ENCODE measurements at places on chromosomes 7 and 10.

- no peak for DNase-seq
Observed at GRCh38 chr7:143239813-143240212, 18.0 kb downstream of the TAS2R40 start.

- DNase-seq, result no peak
Observed at GRCh38 chr7:116626886-116627285, 45.1 kb upstream of the MET start.

DNA sequence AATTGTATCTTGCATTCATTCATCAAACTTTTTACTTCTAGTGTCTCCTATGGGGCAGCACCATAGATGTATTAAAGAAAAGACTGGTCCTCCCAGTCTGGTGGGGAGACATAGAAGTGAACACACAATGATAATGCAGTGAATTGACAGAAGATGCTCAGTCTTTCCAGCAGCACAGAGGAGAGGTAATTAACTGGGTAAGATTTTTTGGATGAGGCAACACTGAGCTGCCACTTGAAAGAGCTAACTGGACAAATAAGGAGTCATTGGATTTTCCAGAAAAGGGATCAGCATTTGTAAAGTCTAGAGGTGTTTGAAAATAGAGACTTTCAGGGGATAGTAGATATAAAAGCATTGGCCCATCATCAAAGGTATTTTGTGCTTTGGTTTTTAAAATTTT lies 7.2 kb upstream of the ITPRIP start:
- peak; percentile 67 for DNase-seq

- no peak for DNase-seq
Observed at GRCh38 chr7:117686311-117686935, 186.8 kb downstream of the CTTNBP2 start.

DNA sequence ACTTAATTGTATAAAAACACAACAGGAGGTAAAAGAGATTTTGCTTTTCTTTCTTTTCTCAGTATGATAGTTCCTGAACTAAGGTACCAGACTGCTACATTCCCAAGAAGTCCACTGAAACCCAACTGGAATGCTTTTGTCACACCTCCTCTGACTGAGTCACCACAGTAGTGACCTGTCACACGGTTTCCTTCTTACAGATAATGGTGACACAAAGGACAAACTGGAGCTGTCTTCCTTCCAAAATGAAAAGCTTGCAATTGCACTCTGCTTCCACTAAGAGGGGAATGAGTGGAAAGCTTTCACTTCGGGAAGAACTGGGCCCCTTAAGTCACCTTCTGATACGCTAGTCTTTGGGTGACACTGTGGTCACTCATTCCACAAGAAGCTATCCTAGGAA lies 122.2 kb downstream of the KMT2E start:
- DNase-seq, result no peak

- no peak for DNase-seq
Observed at GRCh38 chr10:44731283-44731682, 179.9 kb upstream of the TMEM72 start.

GRCh38 chr7:11533229-11533820 lies 298.7 kb downstream of the THSD7A start:
- DNase-seq, result no peak

GRCh38 chr10:47182934-47183703 lies 116.9 kb upstream of the GDF10 start:
- DNase-seq, result no peak

DNA sequence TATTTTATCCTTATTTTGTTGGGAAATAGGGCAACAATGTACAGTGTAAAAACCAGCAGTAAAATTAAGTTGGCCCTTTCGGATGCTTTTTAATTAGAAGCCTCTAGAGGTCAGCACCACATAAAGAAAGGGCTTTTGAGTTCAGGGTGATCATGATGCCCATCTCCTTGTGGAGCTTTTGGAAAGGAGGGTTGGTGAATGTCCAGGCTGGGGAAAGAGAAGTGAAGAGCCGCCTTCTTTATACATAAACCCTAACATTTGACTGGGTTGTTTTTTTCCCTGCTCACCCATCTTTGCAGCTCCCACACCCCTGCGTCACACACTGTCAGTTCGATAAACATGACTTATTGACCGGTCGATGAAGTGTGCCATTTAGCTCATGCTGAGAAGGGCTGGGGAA lies 29.8 kb downstream of the MTURN start:
- DNase-seq, result peak; percentile 61

- DNase-seq, result no peak
Observed at GRCh38 chr7:156942708-156943090, 6.8 kb upstream of the NOM1 start.

DNA sequence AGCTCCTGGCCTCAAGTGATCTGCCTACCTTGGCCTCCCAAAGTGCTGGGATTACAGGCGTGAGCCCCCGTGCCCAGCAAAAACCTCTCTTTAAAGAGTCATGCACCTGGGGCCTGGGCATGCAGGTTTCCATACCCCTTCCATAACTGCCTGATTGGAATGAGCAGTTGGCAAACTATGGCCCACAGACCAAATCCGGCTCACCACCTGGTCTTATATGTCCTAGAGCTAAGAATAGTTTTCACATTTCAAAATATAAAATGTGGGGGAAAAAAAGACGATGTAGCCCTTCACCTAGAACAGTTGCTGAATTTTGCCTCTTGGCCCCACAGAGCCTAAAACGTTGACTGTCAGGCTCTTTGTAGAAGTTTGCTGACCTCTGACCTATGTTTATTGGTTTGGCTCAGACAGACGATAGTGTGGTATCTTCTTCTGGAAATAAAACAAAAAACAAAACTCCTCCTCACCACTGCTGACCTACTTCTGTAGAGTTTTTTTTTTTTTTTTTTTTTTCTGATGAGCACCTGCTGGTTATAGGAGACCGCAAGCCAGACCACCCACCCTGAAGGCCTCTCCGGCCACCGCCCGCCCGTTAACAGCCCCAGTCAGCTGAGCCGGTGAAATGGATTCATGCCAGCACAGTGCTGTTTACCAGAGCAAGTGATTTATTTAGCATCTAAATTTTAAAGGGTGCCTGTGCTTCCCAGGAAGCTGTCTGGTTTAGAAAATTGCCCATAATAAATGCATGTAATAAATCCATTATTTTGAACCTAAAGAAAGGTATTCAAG lies 33.5 kb upstream of the SFRP5 start:
- no peak for DNase-seq

DNA sequence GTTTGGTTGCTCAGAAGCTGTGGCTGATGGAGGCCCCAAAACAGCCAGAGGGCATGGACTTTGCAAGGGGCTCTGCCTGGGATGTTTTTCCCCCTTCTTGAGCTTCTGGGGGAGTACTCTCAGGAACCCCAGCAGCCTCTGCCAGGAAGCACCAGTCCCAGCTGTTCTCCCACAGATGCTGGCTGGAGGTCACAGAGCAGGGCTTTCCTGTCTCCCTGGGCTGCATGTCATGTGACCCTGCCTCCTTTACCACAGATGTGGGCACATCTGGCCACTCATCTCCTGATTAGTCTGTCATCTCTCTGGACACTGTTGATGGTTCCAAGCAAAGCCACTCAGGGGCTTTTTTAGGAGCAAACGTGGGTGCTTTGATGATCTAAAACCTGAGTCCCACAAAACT lies 136.7 kb downstream of the NEURL1 start:
- DNase-seq, result no peak

DNA sequence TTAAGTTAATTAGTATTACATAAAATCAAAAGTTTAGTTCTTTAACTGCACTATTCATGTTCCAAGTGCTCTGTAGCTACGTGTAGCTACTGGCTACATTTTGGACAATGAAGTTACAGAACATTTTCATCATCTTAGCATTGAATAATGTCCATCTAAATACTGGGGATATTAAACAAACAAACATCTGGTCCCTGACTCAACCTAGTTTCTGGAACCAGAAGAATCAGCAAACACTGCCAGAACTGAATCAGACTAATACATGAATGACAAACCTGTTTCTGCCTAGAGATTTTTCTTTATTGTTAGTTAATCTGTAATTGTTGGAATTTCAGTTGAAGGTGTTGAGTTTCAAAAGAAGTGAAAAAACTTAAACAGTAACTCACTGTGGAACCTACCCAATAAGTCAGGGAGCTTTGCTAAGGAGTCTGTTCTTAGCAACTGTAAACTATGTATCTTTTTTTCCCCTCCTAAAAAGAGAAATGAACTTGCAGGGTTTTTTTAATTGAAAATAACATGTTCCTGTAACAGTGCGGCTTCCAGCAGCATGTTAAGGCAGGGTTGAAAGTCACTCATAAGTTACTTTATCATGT lies 58.3 kb downstream of the CDK13 start:
- DNase-seq, result no peak

DNA sequence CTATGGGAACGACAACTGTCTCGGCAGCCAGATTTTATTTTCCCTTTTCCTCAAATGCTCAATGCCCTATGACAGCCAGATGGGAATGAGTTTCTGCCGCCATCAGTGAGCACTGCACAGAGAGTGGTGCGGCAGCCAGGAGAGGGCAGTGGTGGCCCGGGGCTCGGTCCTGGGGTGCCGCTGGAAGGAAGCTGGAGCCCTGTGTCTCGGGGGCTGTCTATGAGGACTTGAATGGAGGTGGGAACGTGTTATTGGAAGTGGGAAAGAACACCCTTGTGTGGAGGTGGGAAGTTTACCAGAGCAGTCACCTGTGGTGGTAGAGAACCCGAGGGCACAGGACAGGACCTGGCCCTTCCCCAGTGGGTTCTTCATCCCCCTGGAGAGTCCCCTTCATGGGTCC lies 35.8 kb downstream of the JAKMIP3 start:
- DNase-seq, result no peak

DNA sequence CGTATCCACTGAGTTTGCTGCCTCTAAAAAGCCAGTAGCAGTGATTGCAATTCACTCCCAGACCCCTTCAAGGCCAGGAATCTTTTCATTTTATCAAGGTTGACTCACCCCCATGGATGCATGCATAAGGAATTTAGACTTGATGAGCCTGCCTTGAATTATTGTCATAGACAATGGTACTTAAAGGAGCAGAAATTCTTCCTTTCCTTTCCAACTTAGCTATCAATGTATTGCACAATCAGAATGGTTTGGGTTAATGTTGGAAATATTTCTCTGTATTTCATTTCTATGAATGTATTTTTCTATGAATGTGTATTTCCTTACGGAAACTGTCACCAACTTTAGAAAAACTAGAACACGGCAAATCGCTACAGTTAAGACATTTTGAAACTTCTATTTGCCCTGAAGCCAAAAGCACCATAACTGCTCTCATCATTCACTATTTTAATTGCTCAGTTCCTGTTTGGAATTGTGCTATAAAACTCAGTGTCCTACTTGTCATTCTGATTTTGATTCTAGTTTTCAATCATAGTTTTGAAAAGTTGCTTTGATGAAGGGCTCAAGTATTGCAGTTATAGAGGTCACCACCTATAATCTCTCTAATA lies 355.7 kb upstream of the AKR1E2 start:
- DNase-seq, result no peak

- no peak for DNase-seq
Observed at GRCh38 chr7:122520971-122521555, 177.9 kb downstream of the RNF133 start.

Measured in erythroblast (primary cell).